ENCODE measurements at places on chromosomes 11 and 22.

DNA sequence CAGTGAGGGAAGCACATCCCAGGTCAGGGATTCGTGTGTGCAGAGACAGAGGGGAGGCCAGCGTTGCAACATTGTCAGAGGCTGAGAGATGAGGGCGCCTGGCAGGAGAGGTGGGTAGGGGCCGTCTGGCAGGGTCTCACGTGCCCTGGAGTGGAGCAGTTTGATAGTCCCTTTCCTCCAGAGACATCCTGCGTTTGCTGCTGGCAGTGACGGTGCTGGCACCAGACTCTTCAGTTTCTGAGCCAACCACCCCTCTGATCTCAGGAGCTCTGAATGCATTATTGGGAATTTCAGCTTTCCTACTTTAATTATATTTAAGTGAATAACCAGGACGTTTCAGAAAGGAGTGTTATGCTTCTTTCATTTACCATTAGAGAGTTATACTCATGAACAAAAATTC lies 136.5 kb downstream of the WNT7B start:
- no peak for DNase-seq
- H3K4me3 ChIP-seq: no peak overlapping the region
- peaks cover 5% of the 10 kb centered on the region for H3K36me3 ChIP-seq
- H3K27ac ChIP-seq: no peak overlapping the region

DNA sequence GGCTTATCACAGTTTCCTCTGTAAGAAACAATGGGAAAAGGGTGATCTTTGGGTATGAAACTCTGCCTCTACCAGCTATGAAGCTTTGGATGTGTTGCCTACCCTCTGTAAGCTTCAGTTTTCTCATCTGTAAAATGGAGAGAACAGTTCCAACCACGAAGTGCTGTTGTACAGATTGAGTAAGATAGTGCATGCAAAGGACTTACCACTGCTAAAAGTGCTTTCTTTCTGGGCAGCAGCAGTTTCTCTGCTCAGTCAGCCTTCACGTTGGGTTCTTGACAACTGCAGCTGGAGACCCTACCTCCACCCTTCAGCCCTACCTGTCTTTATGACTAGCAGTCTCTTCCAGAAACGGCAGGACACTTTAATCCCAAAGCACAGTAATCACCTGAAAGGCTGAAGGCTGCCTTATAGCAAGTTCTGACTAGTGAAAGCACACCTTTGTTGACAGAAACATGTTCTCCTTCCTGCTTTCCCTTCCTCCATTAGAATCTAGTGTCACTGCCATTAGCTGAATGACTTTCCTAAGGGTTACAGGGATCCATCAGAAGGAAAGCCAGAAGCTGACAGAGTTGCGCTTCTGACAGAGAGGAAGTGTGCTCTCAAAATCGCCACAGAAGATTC lies 91.4 kb downstream of the RPL27A start:
- H3K27me3 ChIP-seq: no peaks in the 10 kb centered on the region
- no peak overlapping the region for H3K4me3 ChIP-seq
- H3K27ac ChIP-seq: no peak overlapping the region
- H3K4me1 ChIP-seq: peaks cover 31% of the 10 kb centered on the region

GRCh38 chr11:67691149-67691548 lies 16.7 kb upstream of the ALDH3B2 start:
- H3K27me3 ChIP-seq: no peaks in the 10 kb centered on the region
- no peaks in the 10 kb centered on the region for H3K36me3 ChIP-seq
- no peaks in the 10 kb centered on the region for H3K4me1 ChIP-seq
- H3K27ac ChIP-seq: no peak overlapping the region

GRCh38 chr11:43908191-43908590 lies 27.6 kb downstream of the ALKBH3 start:
- DNase-seq: no peak
- no peak overlapping the region for H3K4me3 ChIP-seq
- no peak overlapping the region for H3K27ac ChIP-seq
- H3K4me1 ChIP-seq: no peaks in the 10 kb centered on the region

DNA sequence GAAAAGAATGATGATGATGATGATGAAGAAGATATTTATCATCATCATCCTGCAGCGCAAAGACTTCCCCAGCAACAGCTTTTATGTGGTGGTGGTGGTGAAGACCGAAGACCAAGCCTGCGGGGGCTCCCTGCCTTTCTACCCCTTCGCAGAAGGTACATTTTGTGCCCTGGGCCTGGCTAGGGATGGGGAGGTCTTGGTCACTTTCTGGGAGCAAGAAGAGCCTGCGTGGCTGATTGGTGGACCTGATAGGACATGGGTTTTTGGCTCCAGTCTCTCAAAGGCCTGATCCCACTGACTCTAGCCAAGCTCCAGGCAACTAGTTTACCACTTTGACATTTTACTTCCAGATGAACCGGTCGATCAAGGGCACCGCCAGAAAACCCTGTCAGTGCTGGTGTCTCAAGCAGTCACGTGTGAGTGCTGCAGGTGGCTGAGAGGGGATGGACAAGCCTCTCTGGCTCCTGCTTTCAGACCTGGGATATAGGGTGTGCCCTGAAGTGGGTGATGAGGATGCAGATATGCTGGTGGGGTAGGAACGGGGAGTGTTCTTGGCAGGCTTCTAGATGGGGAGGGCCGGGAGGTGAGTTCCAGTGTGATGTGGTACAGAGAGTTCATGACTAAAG lies 5.3 kb downstream of the SIDT2 start:
- DNase-seq: no peak
- H3K4me3 ChIP-seq: no peak overlapping the region
- H3K4me1 ChIP-seq: peaks cover 13% of the 10 kb centered on the region
- no peak overlapping the region for H3K27ac ChIP-seq

- DNase-seq: peak; percentile 74
- no peaks in the 10 kb centered on the region for H3K27me3 ChIP-seq
- no peak overlapping the region for H3K27ac ChIP-seq
- no peaks in the 10 kb centered on the region for H3K36me3 ChIP-seq
These were observed 50.2 kb downstream of the C22orf31 start for GRCh38 chr22:29011240-29012100.

GRCh38 chr22:48376428-48376827 lies 1451.2 kb downstream of the BRD1 start:
- H3K4me1 ChIP-seq: no peaks in the 10 kb centered on the region
- H3K4me3 ChIP-seq: no peak overlapping the region
- H3K27me3 ChIP-seq: peaks cover 10% of the 10 kb centered on the region
- no peak overlapping the region for H3K27ac ChIP-seq
- DNase-seq: no peak
- H3K36me3 ChIP-seq: no peaks in the 10 kb centered on the region

- peaks cover 15% of the 10 kb centered on the region for H3K4me1 ChIP-seq
- H3K36me3 ChIP-seq: no peaks in the 10 kb centered on the region
- no peak overlapping the region for H3K4me3 ChIP-seq
- no peak for DNase-seq
These were observed 789.6 kb downstream of the TBC1D22A start for GRCh38 chr22:47552024-47552423.

- no peaks in the 10 kb centered on the region for H3K36me3 ChIP-seq
- no peaks in the 10 kb centered on the region for H3K27me3 ChIP-seq
- no peaks in the 10 kb centered on the region for H3K4me1 ChIP-seq
- no peak for DNase-seq
- H3K27ac ChIP-seq: no peak overlapping the region
- no peak overlapping the region for H3K4me3 ChIP-seq
These were observed 1156.6 kb downstream of the TBC1D22A start for GRCh38 chr22:47919001-47919441.

- DNase-seq: no peak
- H3K27me3 ChIP-seq: no peaks in the 10 kb centered on the region
- H3K4me3 ChIP-seq: no peak overlapping the region
- H3K27ac ChIP-seq: no peak overlapping the region
- no peaks in the 10 kb centered on the region for H3K4me1 ChIP-seq
- no peaks in the 10 kb centered on the region for H3K36me3 ChIP-seq
These were observed 2.6 kb upstream of the NAALADL1 start for GRCh38 chr11:65060913-65061408.

DNA sequence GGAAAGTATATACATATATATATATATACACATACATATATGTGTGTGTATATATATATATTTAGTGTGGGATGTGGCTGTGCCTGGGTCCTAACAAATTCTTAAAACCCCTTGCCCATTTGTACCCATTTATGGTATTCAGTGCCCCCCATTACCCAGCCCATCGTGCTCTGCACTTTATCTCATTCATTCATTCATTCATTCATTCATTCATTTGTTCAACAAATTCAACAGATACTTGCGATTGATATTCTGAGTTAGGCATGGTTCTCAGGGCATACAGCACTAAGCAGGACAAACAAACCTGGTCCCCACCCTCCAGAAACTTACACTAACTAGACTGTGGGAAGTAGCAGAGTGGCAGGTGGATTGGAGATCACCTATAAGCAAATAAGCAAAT lies 56.6 kb upstream of the LMO2 start:
- no peaks in the 10 kb centered on the region for H3K36me3 ChIP-seq
- H3K4me3 ChIP-seq: no peak overlapping the region
- H3K27ac ChIP-seq: no peak overlapping the region

GRCh38 chr22:27135031-27135981 lies 477.9 kb downstream of the MIAT start:
- no peaks in the 10 kb centered on the region for H3K27me3 ChIP-seq
- no peaks in the 10 kb centered on the region for H3K36me3 ChIP-seq
- no peak for DNase-seq

DNA sequence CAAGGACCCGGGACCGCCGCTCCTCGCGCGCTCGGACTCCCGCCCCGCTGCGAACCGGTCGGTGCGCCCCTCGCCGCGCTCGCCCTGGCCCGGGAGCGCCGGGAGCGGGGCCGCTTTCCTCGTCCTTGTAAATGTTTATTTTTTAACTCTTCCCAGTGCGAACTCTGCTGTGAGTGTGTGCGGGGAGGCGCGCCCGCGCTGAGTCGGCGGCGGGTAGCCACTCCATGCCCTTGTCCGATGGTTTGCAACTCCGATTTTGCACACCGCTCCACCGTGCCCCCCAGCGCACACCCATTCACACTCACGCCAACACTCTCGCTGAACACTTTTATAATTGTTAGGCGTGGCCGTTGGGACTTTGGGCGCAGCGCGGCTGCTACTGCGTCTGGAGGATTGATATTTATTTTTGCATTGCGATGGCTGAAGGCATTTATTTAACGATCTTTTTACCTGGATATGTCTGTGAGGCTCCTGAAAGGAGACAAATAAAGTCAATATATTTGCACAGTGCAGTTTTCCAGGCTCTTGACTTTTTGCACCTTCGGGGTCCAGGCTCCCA lies 1.0 kb downstream of the C11orf96 start:
- DNase-seq: no peak
- no peaks in the 10 kb centered on the region for H3K27me3 ChIP-seq
- peaks cover 9% of the 10 kb centered on the region for H3K4me1 ChIP-seq
- peaks cover 3% of the 10 kb centered on the region for H3K36me3 ChIP-seq
- peak overlapping the region; percentile 38 for H3K27ac ChIP-seq
- peak overlapping the region; percentile 88 for H3K4me3 ChIP-seq

- no peak overlapping the region for H3K4me3 ChIP-seq
- peaks cover 11% of the 10 kb centered on the region for H3K4me1 ChIP-seq
- no peak for DNase-seq
- no peak overlapping the region for H3K27ac ChIP-seq
- no peaks in the 10 kb centered on the region for H3K36me3 ChIP-seq
- no peaks in the 10 kb centered on the region for H3K27me3 ChIP-seq
These were observed 161.4 kb upstream of the MTNR1B start for GRCh38 chr11:92808022-92808421.

- H3K27me3 ChIP-seq: peaks cover 4% of the 10 kb centered on the region
- H3K36me3 ChIP-seq: no peaks in the 10 kb centered on the region
- H3K4me3 ChIP-seq: peak overlapping the region; percentile 44
- no peaks in the 10 kb centered on the region for H3K4me1 ChIP-seq
These were observed 1.2 kb downstream of the PHLDB1 start for GRCh38 chr11:118608360-118609227.

GRCh38 chr11:122647736-122648275 lies 7.7 kb upstream of the UBASH3B start:
- H3K4me3 ChIP-seq: no peak overlapping the region
- no peak overlapping the region for H3K27ac ChIP-seq
- no peaks in the 10 kb centered on the region for H3K27me3 ChIP-seq
- DNase-seq: no peak

Measured in lung (tissue), 17 donors.